ENCODE measurements at places on chromosomes 11 and 22.

- peak; percentile 79 for DNase-seq
Measured at GRCh38 chr11:93741882-93742226, 382 bp downstream of the C11orf54 start.

DNA sequence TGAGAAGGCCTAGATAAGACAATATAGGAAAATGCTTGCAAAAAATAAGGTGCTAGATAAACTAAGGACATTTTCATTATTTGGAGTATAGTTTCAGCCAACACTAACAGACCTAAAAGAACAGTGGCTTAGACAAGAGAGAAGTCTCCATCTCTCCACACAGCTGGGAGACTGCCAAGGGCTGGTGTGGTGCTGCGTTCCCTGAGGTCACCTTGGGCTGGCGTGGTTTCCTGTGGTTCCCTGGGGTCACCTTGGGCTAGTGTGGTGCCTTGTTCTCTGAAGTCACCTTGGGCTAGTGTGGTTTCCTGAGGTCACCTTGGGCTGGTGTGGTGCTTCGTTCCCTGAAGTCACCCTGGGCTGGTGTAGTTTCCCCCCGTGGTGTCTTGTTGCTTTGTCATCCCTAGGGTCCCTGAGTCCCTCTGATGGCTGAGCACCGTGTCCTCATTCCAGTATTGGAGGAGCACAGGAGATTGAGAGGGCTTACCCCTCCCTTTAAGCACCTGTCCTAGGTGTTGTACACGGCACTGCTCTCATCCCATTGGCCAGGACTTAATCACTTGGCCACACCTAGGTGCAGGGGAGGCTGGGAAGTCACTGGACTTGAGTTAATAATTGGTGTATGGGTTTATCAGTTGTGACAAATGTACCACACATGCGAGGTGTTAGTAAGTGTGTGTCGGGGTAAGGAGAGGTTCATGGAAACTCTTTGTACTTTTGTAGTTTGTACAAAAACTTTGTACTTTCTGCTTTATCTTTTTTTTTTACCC is 14.9 kb downstream of the SAMM50 start:
- DNase-seq, result no peak

GRCh38 chr11:105673089-105673488 is 63.2 kb downstream of the GRIA4 start:
- no peak for DNase-seq

GRCh38 chr11:95563173-95563572 is 226.4 kb downstream of the FAM76B start:
- DNase-seq, result no peak

- DNase-seq, result no peak
Measured at GRCh38 chr22:32794449-32795213, 6.9 kb upstream of the TIMP3 start.

GRCh38 chr11:71115770-71116692 is 136.3 kb downstream of the SHANK2 start:
- no peak for DNase-seq

DNA sequence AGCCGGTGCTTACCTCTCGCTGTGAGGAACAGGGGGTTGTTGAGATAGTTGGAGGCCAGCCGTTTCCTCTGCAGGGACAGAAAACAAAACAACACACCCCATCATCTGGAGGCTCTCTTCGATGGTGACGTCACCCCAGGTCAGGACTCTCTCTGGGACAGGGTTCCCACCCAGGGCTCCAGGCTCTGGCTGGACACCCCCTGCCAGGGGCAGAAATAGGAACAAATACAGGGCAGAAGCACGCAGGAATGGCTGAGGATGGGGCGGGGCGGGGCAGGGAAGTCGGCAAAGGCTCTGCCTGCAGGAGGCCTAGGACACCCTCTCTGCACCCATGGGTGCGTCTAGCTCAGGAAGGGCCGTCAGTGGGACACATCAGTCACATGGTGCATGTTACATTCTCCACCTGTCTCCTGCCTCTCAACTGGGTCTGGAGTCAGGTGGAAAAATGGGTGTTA is 118.5 kb downstream of the PHF21B start:
- DNase-seq, result no peak

DNA sequence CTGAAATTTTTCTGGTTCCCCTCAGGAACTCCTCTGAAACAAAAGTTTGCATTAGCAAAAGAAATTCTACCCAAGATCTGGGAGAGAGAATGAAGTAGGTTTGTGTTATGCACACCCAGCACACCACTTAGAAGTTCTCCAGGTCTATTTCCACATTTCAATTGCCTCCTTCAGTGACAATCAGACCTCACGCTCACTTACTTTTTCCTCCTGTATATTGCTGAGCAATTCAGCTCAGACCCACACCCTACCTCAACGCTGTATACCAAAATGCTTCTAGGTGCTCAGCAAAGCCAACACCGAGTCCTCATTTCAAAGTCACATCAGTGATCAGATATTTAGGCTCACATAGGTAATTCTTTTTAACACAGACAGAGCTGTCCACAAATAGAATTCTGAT is 19.2 kb downstream of the MRGPRX3 start:
- DNase-seq, result no peak

- no peak for DNase-seq
Measured at GRCh38 chr11:134049303-134049702, 19.6 kb upstream of the JAM3 start.
